CD4-positive, alpha-beta T cell treated with Interleukin-4 for 1 hour (primary cell): ENCODE measurements at places on chromosomes 11 and 22.

DNA sequence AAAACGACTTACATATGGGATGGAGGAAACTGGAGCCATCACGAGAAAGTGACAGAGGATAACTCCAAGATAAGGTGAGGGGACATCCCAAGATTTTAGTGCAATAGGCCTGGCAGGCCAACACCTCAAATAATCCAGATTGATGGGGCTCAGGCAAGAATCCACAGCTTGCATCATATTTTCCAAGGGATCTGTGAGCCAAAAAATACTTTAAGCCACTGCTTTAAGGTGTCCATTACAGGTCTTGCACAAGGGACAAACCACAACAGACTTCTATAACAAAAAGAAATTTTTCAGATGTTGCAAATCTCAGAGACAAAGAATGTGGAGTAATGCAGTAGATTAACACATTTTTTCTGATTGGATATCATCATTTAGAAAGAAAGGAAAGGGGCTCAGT lies 45.6 kb downstream of the DENND5A start:
- DNase-seq = no peak

DNA sequence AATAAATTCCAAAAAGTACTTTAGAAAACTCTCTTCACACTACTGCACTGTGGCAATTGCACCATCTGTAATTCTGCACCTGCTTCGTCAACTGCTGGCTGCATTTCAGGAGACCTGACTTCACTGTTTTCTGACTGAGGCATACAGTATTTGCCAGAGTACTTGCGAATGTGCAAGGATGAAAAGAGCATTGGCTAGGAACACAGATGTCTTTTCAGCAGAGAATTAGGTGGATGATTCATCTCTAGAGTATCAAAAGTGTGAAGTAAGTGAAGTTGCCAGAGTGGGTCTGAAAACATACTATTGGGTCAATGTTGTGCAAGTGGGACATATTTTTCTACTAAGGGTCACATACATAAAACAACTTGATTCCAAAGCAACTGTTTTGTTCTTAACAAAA lies 427.5 kb upstream of the CCDC90B start:
- DNase-seq = no peak

GRCh38 chr11:30023074-30023473 lies 6.2 kb upstream of the KCNA4 start:
- DNase-seq = no peak

DNA sequence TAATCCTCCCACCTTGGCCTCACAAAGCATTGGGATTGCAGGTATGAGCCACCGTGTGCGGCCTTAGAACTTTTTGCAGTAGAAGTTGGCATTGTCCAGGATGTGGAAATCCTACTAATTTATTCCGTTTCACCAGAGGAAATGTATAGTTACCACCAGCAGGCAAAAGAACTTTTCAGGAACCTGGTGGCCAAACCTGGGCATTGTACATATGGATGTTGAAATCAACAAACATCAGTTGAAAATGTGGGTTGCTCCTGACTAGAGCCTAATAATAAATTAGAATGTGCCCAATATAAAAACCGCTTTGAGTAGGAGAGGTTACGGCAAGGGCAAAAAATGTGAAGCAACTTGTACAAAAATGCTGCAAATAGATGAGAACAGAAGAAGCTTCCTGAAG lies 40.7 kb upstream of the XBP1 start:
- DNase-seq = no peak

- DNase-seq = no peak
Measured at GRCh38 chr22:45090497-45090910, 73.2 kb upstream of the NUP50 start.

GRCh38 chr11:27231530-27231929 lies 131.5 kb downstream of the CCDC34 start:
- DNase-seq = no peak

- no peak for DNase-seq
Measured at GRCh38 chr11:46678741-46679130, 21.7 kb downstream of the ARHGAP1 start.

- DNase-seq = no peak
Measured at GRCh38 chr11:74709175-74709574, 22.1 kb downstream of the CHRDL2 start.

DNA sequence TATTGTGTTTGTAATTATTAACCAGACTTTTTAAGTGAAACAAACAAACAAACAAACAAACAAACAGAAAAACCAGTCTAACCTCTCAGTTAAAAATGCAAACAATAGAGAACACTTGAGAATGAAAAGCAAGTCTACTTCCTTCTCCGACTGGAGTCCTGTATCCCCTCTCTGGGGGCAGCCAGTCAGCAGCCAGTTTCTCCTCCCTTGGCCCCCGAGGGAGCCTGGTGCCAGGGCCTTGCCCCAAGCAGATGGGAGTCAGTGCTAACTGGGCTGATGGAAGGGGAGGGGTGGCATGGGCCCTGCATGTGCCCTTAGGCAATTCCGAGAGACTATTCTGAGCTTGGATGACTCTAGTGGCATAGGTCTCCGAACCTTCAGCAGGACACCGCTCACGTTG lies 137.2 kb downstream of the GRIK4 start:
- no peak for DNase-seq

DNA sequence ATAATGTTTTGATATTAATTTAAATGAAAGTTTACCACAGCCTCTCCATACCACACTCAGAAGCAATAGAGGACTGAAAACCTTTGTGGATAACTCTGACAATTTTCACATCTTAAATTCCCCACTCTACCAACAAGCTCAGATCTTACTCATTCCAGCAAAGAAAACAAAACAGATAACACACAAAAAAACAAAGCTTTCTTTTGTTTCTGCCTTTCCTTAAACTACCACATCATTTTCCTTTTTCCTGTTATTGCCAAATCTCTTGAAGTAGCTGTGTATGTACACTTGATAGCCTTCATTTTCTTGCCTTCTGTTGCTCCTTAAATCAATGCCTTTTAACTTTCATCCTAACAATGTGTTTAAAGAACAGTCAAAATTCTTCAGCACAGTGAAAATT lies 484.9 kb downstream of the NTM start:
- no peak for DNase-seq

GRCh38 chr11:66848671-66849500 lies 5.6 kb downstream of the RCE1 start:
- DNase-seq = no peak

GRCh38 chr11:61489833-61490721 lies 18.5 kb upstream of the LRRC10B start:
- no peak for DNase-seq

- peak; percentile 82 for DNase-seq
Measured at GRCh38 chr22:37817705-37818408, 5.3 kb upstream of the GALR3 start.

- DNase-seq = no peak
Measured at GRCh38 chr22:37746366-37747079, 49.7 kb downstream of the TRIOBP start.

DNA sequence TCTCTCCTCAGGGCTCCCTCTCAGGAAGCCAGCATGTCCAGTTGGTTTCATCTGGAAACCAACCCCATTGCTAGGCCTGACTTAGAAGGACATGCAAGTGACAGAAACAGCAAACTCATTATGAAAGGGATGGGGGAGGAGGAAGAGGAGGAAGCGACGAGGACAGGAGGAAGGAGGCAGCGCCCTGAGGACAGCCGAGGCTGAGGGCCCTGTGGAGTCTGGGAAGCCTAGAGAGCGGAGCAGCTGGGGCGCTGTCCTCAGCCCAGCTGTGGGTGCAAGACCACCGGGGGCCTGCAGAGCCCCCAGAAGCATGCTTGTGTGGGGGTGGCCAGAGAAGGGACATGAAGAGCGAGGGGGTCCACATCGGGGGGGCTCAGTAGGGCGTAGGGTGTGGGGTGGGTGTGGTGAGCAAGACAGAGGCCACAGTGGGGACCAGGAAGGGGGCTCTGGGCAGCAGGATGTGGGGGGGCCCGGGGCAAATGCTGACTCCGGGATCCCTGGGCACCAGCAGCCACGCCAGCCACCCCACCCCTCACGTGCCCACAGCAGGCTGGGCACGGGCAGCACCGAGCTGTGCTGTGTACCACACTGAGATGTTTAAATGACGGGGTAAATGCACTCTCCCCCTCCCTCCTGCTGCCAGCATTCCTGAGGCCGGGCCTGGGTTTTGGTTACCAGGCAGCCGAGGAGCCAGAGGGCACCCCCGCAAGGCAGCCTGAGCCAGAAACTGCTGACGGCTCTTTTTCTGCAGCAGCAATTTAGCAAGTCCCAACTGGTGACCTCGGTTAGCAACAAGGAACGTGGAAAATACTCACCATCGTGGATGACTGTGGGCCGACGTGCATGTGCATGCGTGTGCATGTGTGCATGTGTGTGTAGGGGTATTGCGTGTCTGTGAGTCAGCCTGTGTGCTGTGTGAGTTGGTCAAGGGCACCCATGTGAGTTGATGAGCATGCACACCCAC lies 82.7 kb upstream of the LINC01488 start:
- no peak for DNase-seq

- peak; percentile 46 for DNase-seq
Measured at GRCh38 chr22:31148953-31149627, 8.8 kb upstream of the PLA2G3 start.

DNA sequence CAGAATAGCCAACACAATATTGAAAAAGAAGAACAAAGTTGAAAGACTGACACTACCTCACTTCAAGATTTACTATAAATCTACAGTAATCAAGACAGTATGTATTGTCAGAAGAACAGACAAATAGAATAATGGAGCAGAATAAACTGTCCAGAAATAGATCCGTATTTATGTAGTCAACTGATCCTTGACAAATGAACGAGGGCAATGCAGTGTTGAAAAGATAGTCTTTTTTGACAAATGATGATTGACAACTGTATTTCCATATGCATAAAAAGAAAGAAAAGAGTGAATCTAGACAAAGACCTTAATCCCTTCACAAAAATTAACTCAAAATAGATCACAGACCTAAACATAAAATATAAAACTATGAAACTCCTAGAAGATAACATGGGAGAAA lies 767.1 kb downstream of the KCNA4 start:
- DNase-seq = no peak

- DNase-seq = no peak
Measured at GRCh38 chr11:120528749-120529148, 17.2 kb downstream of the GRIK4 start.

DNA sequence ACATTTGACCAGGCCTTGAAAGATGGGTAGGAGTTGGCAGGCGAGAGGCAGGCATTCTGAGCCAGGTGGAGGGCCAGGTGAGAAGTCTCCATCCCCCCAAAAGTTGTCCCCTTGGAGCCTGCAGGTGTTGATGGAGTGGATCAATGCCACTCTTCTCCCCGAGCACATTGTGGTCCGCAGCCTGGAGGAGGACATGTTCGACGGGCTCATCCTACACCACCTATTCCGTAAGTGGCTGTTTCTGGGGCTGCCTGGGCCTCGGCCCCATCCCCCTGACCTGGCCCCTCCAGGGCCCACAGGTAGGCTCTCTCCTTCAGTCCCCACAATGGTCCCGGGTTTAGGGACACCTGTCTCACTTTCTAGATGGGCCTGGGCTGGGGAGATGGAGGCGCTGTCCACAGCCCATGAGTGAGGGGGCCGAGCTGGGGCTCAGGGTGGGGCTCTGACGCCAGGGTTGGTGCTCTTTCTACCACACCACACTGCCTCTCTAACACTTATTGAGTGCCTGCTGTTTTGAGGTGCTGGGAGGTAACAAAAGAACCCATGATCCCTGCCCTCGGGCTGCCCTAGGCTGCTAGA lies 7.0 kb downstream of the PARVG start:
- no peak for DNase-seq

DNA sequence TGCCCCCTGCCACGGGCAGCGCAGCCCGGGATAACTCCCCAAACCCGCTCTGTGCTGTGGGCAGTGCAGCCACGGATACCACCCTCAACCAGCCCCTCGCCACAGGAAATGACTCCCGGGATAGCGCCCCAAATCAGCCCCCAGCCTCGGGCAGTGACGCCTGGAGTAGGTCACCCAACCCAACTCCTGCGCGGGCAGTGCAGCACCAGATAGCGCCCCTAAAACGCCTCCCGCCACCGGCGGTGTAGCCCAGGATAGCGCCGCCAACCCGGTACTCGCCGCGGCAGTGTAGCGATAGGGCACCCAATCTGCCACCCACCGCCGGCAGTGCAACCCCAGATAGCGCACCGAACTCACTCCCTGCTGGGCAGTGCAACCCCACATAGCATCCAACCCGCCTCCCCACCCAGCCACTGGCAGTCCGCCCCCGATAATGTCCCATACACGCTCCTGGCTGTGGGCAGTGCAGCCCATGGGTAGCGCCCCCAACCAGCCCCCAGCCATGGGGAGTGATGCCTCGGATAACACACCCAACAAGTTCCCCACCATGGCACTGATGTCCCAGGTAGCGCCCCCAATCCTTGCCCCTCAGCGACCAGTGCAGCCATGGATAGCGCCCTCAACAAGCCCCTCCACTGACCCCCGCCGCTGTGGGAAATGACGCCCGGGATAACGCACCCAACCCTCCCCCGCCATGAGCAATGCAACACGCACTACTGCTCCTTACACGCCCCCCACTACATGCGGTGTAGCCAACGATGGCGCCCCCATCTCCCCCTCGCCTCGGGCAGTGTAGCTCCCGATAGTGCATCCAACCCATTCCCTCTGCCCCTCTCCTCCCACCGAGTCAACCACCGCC lies 1.5 kb downstream of the RFPL2 start:
- DNase-seq = no peak

- no peak for DNase-seq
Measured at GRCh38 chr22:43287441-43287840, 55.7 kb downstream of the SCUBE1 start.

GRCh38 chr11:93567401-93567895 lies 24.3 kb upstream of the SMCO4 start:
- no peak for DNase-seq

GRCh38 chr11:115921540-115921939 lies 417.3 kb upstream of the CADM1 start:
- no peak for DNase-seq

- DNase-seq = no peak
Measured at GRCh38 chr11:64987998-64988854, 8.5 kb downstream of the BATF2 start.

DNA sequence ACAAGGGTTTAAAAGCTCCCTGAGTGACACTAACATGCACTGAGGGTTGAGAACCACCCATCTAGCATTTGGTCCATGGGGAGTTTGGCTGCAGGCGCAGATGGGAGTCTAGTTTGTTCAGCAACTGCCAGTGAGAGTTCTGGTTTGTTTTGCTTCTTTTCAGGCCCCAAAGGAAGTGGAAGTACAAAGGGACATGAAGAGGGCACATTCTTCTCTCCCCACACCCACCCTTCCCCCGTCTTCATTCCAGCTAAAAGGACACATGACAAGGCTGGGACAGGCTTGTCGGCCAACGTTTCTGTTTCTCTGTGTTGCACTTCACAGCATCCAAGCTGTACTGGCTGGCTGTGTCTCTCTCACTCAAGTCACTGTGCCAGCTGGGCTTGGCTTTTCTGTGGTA lies 8.2 kb upstream of the ENDOD1 start:
- DNase-seq = no peak
